ENCODE measurements at places on chromosomes 12 and 14.

- peak; percentile 97 for DNase-seq
Observed at GRCh38 chr12:64221651-64222008, 466 bp downstream of the KICS2 start.

- DNase-seq = no peak
Observed at GRCh38 chr12:66187821-66188220, 1.2 kb upstream of the IRAK3 start.

GRCh38 chr12:122182887-122183587 lies at the start of gene LRRC43:
TSS of gene LRRC43 (plus strand) at chr12:122183123. CDS start at chr12:122183145, 22 bp downstream.
- DNase-seq = peak; percentile 97

DNA sequence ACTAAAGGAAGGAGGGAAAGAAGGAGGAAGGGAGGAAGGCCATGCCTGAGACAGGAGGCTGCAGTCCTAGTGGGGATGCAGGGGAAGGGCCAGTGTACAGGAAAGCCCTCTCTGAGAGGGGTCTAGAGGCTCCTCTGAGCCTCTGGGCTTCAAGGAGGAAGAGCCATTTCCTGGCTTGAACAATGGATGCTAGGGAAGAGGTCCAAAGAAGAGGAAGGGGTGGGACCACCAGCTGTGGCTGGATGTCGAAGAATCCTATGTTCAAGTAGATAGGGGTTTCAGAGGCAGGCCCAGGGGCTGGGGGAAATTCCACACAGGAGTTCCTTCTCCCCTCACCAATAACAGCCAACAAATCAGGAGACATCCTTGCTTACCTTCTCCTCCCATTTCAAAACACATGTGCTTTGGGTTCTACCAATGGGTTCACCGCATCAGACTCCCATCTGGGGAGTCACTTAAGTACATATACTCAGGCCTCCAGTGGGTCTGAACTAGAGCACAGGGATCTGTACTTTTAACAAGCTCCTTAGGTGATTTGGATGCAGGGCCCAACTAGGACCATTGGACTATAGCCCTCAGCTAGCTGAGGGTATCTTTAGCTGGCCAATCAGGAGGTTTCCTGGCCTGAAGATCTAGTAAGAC lies 32.4 kb downstream of the PRPF40B start:
- no peak for DNase-seq

DNA sequence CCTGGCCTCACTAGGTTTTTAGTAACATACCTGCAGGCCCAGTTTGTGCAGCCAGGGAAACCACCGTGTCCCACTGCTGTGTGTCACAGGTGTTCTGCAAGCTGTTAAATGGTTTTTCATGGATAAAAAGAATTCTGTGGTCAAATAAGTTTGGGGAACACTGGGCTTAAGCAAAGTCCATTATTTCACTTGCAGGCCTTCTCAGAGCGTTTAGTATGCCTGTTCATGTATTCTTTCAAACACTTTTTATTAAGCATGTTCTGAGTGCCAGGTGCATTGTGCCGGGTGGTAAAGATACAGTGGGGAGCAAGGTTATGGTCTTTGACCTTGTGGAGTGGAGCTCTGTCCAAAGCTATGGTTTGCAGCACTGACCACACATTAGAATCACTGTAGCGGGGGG lies 7.4 kb downstream of the RNFT2 start:
- no peak for DNase-seq

GRCh38 chr12:6057700-6058099 lies 66.8 kb downstream of the VWF start:
- DNase-seq = no peak

- no peak for DNase-seq
Observed at GRCh38 chr12:388541-389141, 479 bp downstream of the KDM5A start.

DNA sequence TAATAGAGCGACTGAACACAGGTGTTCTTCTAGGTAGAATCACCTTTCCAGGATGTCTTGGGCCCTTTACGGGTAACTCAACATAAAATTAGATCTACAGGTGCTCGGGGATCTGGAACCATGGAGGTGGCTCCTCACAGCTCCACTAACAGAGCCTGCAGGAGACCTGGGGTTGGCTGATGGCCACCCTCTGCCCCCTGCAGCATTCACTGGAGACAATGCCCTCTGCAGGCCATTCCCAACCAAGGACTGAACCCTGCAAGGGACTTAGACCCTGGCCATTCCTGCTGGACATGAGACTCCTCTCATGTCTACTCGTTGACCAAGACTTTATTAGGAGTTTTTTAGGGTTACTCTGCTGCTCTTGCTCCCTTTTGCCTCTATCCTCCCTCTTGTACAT lies 58.5 kb upstream of the PPP4R3A start:
- no peak for DNase-seq

- no peak for DNase-seq
Observed at GRCh38 chr12:76020731-76021672, 10.6 kb downstream of the PHLDA1 start.

GRCh38 chr12:86697916-86698640 lies 441.9 kb upstream of the MGAT4C start:
- no peak for DNase-seq

GRCh38 chr12:95700316-95700785 lies 90.2 kb downstream of the NTN4 start:
- DNase-seq = no peak

DNA sequence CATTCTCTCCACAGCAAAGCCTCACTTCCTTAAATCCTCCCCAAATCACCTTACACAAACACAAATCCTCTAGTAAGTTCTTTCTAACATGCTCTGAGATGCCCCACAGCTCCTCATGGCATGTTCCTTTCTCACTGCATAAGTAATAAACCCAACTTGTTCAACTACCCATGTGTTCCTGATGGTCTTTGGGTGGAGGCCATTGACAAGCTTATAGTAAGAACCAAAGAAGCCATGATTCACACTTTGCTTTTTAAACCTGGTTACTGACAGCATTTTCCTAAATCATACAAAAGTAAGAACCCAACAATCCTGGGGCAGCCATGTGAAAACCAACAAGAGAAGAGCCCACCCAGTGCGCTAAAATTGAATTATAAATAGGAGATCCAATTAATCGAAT lies 138.6 kb downstream of the ITPR2 start:
- no peak for DNase-seq

GRCh38 chr12:66055837-66056319 lies 74.7 kb downstream of the LLPH start:
- DNase-seq = no peak

DNA sequence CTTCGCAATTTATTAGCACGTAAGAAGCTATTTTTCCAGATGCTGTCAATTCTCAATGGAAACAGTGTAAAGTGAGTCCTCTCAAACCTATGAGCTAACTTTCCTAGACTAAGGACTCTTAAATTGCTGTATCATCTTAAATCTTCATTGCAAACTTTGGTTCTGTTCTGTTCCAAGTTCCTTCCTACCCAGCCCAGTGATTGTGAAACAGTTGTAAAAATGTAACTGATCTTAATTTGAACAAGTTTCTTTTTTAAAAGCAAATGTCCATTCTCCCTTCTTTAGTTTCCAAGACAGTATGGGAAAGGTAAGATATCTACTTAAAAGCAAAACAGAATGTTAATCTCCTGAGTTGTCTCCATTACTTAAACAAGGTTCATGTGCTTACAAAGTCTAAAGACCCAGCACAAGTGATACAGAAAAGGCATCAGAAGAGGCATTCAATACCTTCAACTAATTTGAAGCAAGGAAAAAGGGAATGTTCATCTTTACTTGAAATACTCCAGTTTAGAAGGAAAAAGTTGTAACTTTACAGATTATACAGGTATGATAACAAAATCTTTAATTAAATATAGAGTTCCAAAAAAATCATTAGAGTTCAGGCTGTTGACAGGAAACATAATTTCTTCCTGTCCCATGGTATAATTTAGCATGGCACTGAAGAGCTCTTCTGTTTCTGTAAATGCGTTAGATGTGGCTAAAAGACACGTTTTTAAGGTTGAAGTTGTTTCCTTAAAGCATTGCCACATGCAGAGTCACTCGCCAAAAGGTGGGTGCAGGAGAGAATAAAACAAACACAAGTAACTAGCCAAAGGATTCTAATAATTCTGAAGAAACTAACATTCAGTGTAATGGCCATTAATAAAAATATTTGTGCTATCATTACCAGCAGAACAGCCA lies 101.5 kb upstream of the USP15 start:
- DNase-seq = no peak

DNA sequence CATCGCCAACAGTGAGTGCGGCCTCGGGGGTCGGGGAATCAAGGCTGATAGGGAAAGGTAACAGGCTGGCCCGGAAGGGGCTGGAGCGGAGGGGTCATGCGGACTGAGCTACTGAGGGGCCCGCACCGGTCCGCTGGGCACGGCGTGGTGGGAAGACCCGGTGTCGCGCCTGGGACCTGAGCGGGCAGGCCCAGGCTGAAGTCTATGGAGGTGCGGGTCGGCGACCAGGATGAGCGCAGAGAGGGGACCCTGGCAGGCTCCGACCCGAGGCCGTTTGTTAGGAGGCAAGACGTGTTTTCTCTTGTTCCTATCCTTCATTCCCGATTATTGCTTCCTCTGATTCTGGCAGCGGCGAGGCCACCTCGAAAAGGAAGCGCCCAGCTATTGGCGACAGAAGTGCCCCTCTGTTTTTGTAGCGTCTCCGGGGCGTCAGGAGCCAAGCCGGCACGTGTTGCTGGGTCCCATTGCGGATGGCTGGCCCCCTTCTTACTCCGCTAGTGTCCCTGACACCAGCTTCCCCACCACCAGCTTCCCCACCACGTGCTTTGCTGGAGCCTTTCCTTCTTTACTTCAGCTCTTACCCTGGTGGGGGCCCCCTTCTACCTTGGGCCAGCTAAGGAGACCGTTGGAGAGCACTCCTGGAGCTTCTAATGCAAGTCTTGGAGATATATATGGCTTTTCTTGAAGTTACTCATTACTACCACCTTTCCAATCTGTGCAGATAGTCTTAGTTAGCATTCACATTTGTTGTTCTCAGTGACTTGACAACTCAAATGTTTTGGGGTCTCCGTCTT lies 653 bp downstream of the PA2G4 start:
- peak; percentile 56 for DNase-seq
